ENCODE measurements at places on chromosomes 7 and 10.

DNA sequence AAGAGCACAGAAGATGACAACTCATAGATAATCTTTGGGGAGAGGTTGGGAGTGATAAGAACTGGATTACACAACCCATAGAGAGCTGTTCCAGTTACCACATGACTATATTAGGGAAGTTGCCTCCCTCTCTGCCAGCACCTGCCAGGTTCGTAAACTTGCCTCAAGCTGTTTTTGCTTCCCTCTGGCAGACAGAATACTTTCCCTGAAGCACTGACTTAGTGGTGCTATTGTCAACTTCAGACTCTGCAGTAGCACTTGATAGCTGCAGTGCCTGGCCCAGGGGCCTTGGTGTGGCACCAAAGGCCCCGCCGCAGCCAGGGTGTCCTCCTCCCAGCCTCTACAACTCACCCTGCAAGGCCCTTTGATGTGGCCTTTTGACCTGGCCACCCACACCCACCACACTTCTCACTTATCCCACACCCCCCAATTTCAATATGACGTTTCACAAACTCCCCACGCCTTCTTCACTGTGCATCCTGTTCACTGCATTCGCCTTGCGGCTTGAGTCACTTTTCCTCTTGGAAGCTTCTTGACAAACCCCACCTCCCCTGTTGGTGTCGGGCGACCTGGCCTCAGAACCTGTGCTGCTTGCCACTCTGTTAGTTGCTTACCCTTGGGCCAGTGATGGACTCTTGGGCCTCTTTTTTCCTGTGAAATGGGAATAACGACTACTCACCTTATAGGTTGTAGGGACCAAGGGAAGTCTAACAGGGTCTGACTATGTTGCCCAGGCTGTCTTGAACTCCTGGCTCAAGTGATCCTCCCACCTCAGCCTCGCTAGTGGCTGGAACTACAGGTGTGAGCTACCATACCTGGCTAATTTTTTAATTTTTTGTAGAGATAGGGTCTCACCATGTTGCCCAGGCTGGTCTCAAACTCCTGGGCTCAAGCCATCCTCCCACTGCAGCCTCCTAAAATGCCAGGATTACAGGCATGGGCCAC lies 50.2 kb upstream of the PODXL start:
- DNase-seq = no peak

DNA sequence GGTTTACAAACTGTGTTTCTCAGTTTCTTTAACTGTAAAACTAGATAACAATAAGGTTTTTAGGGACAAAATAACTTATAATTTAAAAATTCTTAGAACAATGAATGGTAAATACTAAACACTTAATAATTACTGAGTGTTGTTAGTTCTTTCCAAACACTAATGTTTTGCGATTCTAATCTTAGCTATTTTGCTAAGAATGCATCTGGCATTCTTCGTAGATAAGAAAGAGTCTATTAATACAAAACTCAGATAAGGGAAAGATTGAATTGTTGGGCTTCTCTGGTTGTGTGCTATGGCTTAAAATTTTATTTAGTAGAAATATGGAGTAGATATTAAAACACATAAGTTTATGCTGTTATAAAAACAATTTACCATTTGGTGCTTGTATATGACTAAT lies 45.4 kb downstream of the TMEM229A start:
- no peak for DNase-seq

DNA sequence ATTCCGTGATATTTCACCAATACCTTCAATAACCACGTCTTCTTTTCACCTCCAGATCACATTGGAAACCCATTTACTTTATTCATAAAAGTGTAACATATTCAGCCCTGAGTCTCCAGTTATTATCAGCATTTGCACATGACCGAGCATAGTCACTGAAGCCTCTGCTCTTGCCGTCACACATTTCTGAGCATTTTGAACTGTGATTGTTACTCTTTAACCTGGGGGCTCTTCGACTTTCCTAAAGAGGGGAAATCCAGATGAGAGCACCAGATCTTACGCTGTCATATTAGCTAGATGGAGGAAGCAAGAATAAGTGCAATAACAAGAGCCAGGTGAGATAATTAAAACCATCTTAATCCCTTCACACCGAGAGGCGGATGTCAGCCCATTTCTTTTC lies 260.0 kb upstream of the NRP1 start:
- no peak for DNase-seq

DNA sequence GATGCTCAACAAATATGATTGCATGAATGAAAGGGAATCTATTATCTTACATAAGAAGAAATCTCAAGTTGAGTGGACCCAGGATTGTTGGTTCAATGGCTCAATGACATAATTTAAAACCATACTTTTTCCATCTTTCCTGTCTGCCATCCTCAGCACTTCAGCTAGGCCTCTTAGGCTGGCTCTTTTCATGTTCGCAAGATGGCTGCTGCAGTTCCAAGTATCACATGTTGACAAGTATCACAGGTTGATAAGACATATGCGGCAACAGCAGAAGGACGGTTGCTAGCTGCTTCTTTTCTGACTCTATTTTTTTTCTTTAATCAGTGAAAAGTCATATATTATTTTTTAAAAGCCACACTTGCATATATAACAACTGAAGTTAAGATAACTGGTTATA lies 79.0 kb upstream of the CDK6 start:
- no peak for DNase-seq

DNA sequence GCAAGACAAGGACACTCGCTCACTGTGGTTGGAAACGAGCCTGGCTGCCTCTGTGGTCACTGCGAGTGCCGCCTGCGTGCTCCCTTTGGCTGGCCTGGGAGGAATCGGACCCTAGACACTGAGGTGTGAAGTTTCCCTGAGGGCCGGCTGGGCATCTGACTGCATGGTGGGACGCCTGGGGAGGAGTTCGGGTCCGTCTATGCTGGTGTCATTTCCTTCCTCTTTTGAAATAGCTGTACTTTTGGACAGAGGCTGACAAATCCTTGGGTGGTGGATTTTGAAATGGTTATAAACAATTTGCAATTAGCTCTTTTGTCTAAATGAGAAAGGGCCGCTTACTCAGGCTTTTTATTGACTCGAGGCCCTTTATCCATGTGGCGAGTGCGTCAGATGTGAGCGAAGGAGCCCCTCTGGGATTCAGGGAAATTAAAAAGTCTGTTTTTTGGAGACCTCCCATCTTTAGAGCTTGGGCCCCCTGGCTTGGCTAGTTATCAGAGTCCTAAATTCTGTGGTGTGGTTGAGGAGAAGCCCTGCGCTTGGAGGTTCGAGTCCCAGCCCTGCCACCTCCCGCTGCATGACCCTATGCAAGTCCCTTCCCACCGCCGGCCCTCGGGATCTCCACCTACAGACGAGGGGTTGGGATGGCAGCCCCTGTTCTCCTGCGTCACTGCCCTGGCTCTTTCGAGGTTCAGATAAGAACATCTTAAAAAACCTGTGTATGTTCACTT lies 147.1 kb downstream of the RGS10 start:
- no peak for DNase-seq

GRCh38 chr10:89062861-89063260 lies 72.3 kb downstream of the FAS start:
- no peak for DNase-seq

DNA sequence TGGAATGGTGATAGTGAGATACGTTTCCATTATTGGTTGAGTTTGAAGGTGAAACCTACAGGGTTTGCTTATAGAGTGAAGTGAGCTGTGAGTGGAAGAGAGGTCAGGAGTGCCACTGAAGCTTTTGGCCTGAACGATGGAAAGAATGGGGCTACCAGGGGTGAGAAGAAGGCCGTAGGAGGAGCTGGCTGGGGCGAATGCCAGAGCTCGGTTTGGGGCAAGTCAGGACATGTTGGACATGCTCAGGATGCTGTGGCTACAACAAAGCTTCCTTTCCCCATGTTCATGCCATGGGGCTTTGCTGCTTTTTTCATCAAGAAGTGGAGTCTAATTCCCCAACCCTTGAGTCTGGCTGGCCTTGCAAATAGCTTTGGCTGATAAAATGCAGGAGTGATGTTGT lies 253.7 kb downstream of the GLRX3 start:
- no peak for DNase-seq

DNA sequence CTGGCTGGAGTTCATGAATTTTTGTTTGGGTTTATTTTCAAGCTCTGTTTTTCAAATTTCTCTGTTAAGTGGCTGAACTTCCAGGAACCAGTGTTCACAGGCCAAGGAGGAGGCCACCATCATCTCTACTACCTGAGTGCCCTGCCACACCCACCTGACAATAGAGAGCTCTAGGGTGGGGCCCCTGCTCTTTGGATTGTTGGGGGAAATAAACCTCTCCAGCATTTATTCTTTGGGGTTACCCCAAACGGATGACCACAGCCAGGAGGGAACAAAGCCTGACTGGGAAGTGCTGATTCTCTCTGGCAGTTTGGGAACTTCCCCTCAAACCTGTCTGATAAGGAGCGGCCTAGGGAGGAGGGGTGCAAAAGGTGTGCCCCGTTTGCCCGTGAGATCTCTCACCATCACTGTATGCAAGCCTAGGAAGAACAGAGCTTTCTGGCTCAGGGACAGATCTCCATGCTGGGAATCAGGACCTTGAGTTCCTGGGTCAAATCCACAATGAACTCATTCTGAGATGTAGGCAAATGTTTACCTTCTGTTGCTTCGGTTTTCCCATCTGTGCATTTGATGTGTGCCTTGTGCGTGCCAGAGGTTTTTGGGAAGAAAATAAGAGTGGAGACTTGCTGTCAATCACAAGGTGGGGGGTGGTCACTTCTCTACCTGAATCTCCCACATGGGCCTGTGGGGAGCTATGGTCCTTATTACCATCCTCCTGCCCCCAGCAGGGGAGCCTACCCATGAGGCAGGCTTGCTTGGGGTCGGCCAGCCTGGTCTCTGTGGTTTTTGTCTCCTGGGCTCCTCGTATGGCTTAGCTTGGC lies 27.7 kb upstream of the PDCD4 start:
- DNase-seq = no peak

- no peak for DNase-seq
Measured at GRCh38 chr7:22765609-22766008, 38.6 kb downstream of the IL6 start.

- no peak for DNase-seq
Measured at GRCh38 chr7:83946801-83947200, 247.8 kb downstream of the SEMA3A start.

- no peak for DNase-seq
Measured at GRCh38 chr10:79103585-79103984, 34.8 kb downstream of the ZMIZ1 start.
